Stimulated activated CD8-positive, alpha-beta memory T cell treated with anti-CD3 and anti-CD28 coated beads, Interleukin-12 subunit alpha, Interleukin-12 subunit beta, amount 100 ng/mL, for 4 hours (primary cell): ENCODE measurements at places on chromosomes 6 and 20.

DNA sequence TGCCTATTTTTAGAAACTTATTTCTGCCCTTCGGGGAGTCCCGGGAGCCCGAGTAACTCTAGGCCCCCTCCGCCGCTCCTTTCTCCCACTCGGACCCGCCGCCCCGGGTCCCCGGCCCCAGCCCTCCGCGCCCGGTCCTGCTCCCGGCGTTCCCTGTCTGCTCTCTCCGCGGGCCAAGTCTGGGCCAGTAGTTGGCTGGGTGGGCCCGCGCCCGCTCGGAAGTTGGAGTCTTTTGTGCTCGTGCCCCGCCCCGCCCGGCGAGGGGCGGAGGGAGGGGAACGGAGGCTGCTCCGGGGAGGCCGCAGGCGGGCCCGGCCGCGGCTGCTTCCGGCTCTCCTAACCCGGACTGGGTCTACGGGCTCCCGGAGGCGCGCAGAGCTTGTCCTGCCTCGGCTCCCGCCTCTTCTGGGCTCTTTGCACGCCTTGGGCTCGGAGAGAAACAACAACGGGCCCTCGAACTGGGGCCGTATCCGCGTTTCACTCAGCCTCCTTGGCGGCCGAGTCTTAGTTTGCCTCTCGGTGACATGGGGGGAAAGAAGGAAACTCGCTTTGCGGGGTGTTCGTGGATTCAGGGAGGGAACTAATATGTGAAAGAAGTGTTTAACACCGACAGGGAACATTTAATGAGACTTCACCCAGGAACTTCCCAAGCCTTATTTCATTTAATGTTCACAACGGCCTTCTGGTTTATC is 657 bp downstream of the RALY start:
- peak; percentile 67 for DNase-seq

DNA sequence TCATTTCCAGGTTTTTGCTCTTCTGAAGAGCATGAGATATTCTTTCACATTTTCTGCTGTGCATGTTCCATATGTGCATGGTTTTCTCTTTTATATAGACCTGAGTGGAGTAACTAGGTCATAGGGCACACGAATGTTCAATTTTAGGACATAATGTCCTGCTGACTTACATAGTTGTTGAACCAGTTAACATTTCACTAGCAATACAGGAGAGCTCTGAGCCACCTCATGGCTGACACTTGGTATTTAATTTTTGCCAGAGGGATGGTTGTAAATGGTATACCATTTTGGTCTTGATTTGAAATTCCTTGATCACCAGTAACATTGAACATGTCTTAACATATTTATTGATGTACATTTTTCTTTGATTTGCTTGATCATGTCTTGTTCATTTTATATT is 38.3 kb downstream of the IGF2R start:
- no peak for DNase-seq

- DNase-seq: no peak
Observed at GRCh38 chr20:33789109-33789857, 21.9 kb upstream of the CHMP4B start.

- no peak for DNase-seq
Observed at GRCh38 chr20:48879612-48880245, 41.8 kb upstream of the ARFGEF2 start.

- no peak for DNase-seq
Observed at GRCh38 chr6:159766906-159767305, 5.1 kb downstream of the ACAT2 start.

DNA sequence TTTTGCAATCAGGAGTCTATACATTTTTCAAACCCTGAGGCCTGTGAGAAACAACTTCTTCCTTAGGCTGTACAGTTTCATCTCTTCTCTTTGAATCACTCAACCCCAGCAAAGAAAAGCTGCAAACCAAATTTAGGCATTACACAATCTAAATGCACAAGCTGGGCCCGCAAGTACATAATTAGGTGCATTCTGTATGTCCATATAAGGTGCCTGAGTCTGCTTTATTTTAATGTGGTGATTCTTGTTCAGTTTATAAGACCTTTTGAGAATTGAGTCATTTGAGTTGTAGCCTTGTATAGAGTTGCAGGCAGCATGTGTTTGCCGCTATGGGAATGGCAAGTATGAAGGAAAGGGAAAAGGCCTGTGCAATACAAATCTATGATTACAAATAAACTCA is 709.6 kb upstream of the MARCKS start:
- no peak for DNase-seq

GRCh38 chr6:7697432-7697819 is 28.5 kb upstream of the BMP6 start:
- DNase-seq: no peak

GRCh38 chr6:25862199-25862598 is 11.8 kb downstream of the SLC17A3 start:
- DNase-seq: no peak

- DNase-seq: no peak
Observed at GRCh38 chr6:38320358-38320757, 319.4 kb downstream of the BTBD9 start.

DNA sequence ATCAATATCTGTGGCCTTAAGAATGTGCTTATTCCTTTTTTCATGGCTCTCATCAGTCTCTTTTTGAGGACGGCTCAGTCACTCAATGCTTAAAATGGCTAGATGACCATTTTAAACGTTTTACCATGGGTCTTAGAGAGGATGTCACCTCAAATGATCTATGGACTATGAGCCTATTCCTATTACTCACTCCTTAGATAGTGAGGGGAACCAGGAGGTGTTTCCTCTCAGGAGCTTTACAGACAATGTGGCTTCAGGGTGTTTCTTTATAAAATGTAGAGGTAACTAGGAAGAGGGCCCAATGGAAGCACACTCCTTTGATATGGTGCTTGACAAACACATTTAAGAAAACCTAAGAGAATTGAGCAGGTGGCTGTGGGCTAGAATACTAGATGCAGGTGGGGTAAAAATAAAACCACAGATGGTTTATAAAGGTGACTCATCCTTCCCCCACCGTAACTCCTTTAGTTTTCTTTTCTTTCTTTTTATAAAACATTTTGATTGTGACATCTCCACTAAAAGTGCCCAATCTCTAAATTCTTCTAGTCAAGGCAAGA is 1.5 kb upstream of the TMEM200A start:
- DNase-seq: no peak

DNA sequence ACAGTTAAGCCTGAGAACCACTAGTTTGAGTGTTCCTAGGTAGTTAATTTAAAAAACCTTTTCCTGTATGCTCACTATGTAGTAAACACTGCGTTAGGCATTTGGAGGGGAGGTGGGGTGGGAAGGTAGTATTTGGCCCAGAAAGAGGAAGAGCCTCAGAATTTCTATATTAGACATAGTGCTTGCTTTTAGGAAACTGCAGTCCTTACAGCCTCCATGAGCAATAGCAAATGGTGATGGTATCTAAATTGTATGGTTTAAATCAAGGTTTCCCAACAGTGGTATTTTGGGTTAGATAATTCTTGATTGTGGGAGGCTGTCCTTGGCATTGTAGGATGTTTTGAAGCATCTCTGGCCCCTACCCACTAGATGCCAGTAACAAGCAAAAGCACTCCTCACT is 61.5 kb upstream of the RIPOR2 start:
- DNase-seq: no peak

- no peak for DNase-seq
Observed at GRCh38 chr6:42210551-42210950, 7.1 kb downstream of the MRPS10 start.

DNA sequence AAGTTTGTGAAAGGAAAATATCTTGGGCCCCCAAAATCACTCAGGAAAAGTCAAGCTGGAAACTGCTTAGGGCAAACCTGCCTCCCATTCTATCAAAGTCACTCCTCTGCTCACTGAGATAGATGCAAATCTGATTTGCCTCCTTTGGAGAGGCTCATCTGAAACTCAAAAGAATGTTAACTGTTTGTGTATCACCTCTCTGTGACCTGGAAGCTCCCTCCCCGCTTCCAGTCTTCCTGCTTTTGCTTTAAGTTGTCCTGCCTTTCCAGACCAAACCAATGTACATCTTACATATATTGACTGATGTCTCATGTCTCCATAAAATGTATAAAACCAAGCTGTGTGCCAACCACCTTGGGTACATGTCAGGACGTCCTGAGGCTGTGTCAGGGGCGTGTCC is 331.4 kb upstream of the QKI start:
- no peak for DNase-seq

DNA sequence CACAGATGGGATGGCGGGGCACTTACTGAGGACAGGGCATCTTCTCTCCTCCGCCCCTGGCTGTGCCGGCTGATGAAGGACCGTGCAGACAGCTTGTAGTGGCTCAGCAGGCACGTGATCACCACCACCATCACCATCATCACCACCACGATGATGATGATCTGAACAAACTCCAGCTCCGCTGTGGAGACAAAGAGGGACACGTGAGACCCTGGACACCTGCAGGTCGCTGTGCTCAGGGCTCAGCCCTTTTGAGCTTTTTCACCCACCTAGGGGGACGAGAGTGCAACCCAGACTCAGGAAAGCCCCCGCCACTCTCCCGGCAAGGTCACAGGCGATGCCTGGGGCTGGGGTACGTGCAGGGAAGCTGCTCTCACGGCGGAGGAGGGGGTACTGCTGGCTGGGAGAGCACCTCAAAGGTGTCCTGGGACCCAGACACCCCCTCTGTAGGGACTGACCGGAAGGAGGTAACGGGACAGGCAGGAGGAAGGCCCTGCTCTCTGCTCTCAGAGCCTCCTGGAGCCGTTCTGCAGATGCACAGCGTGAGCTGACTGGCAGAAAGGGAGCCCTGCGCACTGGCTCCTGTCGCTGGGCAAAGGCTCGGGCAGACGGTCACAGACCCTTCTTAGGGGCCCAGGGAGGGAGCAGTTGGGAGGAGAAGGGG is 39.4 kb upstream of the ZBP1 start:
- DNase-seq: no peak

DNA sequence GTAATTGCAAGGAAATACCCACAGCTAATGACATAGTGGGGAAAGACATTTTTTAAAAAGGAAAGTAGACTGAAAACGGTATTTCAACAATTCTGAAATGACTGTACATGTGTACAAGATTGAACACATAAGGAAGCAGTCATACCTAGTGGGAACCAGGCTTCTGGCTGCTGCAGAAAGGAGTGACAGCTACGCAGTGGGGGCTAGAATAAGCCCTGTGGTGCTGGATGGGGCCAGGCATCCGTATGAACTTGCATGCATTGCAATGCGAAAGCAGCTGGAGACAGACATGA is 54.9 kb upstream of the GPR31 start:
- no peak for DNase-seq

DNA sequence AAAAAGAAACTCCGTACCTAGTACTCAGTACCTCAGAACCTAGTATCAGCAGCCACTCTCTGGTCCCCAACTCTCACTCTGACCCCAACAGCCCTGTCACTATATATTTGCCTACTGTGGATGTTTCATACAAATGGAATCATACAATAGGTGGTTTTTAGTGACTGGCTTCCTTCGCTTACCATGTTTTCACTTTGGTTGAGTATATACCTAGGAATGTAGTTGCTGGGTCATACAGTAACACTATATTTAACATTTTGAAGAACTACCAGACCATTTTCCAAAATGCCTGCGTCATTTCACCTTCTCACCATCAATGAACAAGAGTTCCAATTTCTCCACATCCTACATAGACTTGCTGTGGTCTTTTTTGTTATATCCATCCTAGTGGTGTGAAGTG is 283.2 kb downstream of the GMDS start:
- DNase-seq: no peak

- DNase-seq: no peak
Observed at GRCh38 chr6:129184808-129185366, 301.9 kb downstream of the LAMA2 start.

GRCh38 chr6:133407320-133408100 is 166.4 kb downstream of the EYA4 start:
- DNase-seq: no peak

DNA sequence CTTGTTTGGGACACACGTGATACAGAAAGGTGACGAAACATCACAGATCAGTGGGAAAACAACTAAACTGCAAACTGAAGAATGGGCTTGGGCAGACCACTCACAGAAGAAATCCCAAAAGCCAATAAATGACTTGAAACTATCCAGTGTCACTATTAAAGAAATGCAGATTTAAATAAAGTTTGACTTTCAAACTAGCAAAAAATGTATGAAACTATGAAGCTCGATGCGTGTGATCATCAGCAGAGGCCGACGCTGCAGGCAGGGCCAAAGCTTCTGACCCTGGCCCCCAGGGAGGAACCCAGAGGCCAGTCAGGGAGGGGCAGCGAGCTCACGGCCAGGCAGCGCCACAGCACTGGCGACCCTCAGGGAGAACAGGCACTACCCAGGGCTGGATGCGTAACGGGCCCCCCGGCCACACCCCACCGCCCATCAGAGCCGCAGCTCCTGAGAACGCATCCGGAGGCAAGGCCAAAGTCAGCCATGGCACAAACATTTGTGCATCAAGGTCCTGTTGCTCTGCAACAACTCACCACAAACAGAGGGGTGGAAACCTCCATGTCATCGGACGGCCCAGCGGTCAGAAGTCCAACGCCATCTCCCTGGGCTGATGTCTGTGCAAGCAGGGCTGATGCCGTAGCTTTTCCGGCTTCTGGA is 94.1 kb downstream of the YTHDF1 start:
- DNase-seq: no peak

- DNase-seq: no peak
Observed at GRCh38 chr6:658244-658643, 1.3 kb upstream of the HUS1B start.

- no peak for DNase-seq
Observed at GRCh38 chr6:20875369-20875963, 341.2 kb downstream of the CDKAL1 start.

DNA sequence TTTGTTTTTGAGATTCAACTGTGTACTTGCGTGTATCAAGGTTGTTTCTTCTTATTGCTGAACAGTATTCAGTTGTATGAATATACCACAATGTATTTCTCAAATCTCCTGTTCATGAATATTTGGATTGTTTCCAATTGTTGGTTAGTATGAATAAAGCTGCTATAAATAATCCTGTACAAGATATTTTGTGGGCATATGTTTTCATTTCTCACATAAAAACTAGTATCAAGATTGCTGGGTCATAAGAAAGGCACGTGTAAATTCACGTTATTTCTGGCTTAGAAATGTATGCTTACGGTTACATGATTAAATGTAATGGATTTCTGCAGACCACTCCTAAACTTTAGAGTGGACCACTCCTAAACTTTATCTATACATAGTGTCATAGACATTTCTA is 96.6 kb downstream of the BTBD3 start:
- no peak for DNase-seq

DNA sequence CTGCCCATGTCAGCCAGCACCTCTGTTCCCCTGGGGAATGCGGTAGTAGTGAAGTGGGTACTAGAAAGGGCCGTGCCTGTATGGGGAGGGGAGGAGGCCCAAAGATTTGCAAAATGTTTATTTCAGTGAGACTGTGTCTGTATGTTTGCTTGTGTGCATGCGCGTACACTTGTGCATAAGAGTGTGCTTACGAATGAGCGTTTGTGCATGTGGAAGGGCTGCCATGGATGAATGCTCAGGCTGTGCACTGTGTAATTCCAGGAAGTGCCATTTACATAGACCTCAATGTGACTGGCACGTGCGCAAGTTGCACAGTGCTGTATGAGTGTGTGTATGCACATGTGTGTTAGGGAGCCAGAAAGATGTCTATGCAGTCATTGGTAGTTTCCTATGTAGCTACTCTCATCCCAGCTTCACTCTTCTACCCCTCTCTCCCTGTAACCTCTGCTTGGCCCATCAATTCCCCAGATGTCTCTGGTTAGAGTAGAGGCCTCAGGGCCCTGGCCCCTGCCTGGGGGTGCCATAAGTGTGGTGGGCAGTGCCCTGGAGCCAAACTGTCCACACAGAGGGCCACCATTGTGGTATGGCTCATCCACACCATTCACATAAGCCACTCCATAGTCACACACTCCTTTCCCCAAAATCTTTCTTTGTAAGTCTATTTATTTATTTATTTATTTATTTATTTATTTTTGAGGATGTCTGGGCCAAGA is 26.8 kb upstream of the SLC22A7 start:
- DNase-seq: no peak
